ENCODE measurements at places on chromosomes 3 and 15.

GRCh38 chr15:25849157-25849921, 13.8 kb downstream of the ATP10A start:
- DNase-seq, result peak; percentile 47

DNA sequence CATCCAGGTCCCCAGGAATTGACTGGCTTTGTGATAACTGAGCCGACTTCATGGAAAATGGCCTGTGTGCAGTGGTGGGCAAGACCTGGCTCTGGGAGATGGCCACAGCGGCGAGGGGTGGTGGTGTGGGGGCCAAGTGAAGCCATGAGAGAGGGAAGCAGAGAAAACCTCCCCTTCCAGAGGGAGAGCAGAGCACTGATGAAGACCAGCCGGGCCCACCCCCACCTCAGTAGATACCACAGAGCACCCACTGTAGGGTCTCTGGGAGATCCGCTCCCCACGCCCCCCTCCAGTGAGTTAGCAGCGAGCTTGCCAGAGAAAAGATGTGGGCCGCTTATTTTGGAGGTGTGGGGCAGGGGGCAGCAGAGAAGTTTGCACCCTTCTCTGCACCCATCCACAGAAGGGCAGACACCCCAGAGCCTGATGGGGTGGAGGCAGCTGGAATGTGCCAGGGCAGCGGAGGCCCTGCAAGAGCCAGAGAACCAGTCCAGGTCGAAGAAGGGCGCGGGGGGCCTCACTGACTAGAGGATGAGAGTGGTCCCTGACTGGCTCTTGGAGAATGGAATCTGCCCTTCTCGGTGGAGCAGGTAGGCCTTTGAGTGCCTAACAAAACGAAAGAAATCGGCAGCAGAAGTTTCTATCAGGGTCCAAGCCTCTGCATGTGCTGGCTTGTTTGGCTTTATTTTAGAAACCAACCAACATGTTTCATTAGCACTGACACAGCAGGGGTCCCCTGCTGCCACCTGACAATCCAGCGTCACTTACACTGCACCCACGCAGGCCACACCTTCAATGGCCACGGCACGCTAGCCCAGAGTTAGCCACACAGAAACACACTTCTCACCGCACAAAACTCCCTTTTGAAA, 28.3 kb downstream of the MELTF start:
- DNase-seq, result no peak

GRCh38 chr3:138245026-138245425, 57.9 kb downstream of the ARMC8 start:
- DNase-seq, result no peak

GRCh38 chr3:99094606-99095005, 193.1 kb upstream of the DCBLD2 start:
- no peak for DNase-seq

GRCh38 chr15:70812827-70813364, 41.1 kb downstream of the LARP6 start:
- DNase-seq, result no peak

DNA sequence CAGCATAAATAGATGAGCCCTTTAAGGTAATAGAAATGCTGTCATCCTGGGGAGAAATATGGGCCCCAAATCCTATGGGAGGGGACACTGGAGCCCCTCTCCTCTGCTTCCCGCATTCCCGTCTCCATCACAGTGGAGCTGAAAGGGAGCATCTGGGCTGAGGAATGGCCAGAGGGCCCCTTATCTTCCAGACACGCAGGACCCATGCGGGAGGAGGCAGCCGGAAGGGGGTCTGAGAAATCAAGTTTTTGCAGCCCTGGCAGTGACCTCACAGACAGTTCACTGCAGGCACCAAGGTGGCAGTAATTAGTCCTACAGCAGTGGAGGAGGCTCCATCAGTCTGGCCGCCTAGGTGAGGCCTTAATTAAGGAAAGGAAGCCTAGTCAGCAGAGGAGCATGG, 80.2 kb downstream of the RAB11A start:
- no peak for DNase-seq

DNA sequence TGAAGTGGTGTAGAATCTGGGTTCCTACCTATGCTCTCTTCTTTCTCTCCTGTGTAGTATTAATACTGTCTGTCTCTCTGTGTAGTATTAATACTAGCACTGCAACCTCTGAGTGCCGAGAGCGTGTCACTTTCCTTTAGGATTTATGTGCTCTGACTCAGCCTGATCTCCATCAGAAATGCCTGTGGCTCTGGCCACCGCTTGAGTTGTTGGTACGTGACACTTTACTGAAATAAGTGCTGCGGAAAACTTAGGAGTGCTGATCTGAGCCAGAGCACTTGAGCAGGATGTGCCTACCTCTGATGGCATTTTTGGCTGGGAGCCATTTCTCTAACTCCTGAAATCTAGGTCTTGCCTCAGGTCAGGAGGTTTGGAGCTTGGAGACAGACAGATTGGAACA, 807.4 kb downstream of the SQOR start:
- DNase-seq, result no peak

- no peak for DNase-seq
Measured at GRCh38 chr3:43539321-43539720, 82.5 kb downstream of the ANO10 start.

- no peak for DNase-seq
Measured at GRCh38 chr15:60620708-60621107, 141.8 kb upstream of the ICE2 start.

DNA sequence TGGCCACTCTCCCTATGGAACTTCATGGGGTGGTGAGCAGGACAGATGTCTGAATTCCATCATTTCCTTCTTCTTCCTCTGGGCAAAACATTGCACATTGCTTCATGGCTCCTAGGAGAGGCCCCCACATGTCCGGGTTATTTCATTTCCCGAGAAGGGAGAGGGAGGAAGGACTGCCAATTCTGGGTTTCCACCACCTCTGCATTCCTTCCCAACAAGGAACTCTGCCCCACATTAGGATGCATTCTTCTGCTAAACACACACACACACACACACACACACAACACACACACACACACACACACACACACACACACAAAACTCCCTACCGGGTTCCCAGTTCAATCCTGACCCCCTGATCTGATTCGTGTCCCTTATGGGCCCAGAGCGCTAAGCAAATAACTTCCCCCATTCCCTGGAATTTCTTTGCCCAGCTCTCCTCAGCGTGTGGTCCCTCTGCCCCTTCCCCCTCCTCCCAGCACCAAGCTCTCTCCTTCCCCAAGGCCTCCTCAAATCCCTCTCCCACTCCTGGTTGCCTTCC, 1.9 kb downstream of the RHO start:
- DNase-seq, result no peak

- DNase-seq, result peak; percentile 48
Measured at GRCh38 chr3:196207159-196207832, 3.9 kb downstream of the ZDHHC19 start.

DNA sequence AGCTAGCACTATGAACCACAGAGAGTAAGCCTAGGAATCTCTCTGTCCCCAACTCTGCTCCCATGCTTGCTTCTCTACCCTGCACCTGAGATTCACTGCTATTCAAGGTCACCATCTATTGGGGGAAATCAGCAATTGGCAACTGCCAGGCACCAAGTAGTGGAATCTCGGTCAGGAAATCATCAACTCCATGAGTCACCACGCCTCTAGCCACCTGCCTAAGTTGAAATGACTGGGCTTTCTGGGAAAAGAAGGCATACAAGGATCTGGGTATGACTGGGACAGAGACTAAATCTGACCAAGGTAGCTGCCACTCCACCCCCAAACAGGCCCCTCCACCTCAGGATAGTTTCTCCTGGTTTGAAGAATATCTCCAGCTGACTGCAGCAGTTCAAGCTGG, 464.1 kb upstream of the CBLB start:
- no peak for DNase-seq

DNA sequence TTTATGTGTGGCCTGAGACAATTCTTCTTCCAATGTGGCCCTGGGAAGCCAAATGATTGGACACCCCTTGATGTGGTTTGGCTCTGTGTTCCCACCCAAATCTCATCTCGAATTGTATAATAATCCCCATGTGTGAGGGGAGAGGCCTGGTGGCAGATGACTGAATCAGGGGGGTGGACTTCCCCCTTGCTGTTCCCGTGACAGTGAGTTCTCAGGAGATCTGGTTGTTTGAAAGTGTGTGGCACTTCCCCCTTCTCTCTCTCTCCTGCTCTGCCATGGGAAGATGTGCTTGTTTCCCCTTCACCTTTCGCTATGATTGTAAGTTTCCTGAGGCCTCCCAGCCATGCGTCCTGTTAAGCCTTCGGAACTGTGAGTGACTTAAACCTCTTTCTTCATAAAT, 60.1 kb upstream of the PARL start:
- DNase-seq, result no peak

GRCh38 chr15:69424001-69424400, 9.9 kb downstream of the KIF23 start:
- no peak for DNase-seq

DNA sequence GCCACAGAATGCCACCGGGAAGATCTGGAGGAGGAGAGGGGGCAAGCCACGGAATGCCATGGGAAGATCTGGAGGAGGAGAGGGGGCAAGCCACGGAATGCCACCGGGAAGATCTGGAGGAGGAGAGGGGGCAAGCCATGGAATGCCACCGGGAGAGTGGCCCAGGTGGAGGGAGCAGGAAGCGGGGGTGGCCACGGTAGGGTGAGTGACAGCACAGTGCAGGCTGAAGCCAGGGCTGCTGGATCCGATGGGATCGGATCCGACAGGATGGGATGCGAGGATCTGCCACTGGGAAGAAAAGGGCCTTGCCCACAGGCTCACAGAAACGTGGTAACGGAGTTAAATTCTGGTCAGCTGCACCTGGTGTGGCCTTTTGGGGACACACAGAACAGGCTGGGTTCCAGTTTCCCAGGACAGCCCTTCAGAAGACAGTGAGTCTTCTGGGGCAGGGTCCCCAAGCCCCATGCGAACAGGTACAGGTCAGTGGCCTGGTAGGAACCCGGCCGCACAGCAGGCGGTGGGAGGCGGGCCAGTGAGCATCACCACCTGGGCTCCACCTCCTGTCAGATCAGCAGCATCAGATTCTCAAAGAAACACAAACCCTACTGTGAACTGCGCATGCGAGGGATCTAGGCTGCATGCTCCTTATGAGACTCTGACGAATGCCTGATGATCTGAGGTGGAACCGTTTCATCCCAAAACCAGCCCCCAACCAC, 58.8 kb downstream of the XXYLT1 start:
- DNase-seq, result no peak

DNA sequence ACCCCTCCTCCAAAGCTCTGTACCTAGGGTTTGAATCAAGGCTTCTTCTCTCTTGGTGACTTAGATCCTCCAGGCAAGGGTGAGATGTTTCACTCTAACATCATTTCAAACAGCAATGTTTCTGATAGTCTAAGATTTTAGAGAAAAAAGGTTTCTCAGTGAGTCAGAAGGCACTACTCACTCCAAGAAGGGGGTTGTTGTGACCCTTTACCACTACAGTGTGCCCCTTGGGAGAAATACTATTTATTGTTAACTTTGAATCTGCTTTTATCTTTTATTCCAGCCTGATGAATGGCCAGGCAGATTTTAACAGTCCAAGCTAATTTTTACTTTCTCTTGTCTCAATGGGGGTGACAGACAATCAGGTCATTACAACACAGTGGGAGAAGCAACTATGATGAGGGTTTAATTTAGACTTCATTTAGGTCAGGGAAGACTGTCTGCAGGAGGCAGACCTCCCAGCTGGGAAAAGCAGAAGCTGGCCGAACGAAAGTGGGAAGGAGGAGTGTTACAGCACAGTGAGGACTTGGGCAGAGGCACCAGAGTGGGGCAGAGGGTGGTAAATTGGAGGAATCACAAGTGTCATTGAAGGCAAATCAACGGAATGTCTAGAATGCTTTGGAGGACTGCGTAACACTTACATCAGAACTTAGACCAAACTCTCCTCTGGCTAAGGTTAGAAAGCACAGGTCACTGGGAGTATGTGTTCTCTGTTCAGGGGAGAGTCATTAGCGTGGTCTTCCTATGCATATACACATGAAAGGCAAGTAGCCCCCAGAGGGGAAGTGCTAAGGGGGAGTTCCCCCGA, 21.2 kb downstream of the ZNF860 start:
- DNase-seq, result no peak

GRCh38 chr15:32831485-32831884, 113.7 kb downstream of the GREM1 start:
- no peak for DNase-seq

GRCh38 chr15:26630857-26631256, 142.0 kb downstream of the GABRB3 start:
- DNase-seq, result no peak

- no peak for DNase-seq
Measured at GRCh38 chr3:126684218-126684751, 19.8 kb upstream of the CHCHD6 start.

GRCh38 chr15:56919609-56920366, 1.3 kb downstream of the TCF12 start:
- no peak for DNase-seq

- DNase-seq, result no peak
Measured at GRCh38 chr3:88616413-88616812, 466.7 kb downstream of the C3orf38 start.

- DNase-seq, result no peak
Measured at GRCh38 chr3:15750143-15750542, 47.6 kb downstream of the ANKRD28 start.

DNA sequence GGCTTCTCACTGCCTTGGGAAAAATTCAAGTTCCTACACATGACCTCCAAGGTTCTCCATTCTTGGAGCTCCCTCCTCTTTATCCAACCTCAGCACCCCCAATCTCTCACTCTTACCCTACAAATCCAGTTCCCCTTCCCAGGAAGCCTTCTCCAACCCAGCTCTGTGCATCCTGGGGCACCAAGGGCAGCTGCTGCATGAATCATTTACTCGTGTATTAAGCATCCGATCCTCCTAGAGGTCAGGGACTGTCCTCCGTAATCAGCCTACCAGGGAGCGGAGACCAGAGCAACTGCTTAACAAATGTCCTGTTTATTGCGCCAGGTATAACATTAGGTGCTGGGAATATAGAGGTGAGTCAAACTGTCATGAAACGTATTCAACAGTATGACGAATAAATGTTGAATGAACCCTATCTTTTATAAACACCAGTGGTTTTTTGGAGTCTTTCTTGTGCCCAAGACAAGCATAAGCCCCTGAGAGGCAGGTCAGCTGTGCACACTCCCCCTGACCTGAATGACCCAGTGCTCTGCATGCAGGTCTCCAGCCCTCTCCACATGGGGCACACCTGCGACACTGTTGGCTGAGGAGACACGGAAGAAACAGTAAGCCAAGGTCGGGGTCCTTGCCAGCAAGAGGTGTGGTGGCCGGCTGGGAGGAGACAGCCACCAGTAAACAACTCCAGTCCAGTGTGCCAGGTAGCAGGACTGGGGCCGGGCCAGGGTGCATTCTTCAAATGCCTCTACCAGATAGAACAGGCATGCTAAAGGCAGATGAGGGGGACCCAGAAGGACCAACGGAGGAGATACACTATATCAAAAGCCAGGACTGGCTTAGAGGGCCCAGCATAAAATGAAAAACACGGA, 27.6 kb downstream of the ANP32A start:
- DNase-seq, result no peak

DNA sequence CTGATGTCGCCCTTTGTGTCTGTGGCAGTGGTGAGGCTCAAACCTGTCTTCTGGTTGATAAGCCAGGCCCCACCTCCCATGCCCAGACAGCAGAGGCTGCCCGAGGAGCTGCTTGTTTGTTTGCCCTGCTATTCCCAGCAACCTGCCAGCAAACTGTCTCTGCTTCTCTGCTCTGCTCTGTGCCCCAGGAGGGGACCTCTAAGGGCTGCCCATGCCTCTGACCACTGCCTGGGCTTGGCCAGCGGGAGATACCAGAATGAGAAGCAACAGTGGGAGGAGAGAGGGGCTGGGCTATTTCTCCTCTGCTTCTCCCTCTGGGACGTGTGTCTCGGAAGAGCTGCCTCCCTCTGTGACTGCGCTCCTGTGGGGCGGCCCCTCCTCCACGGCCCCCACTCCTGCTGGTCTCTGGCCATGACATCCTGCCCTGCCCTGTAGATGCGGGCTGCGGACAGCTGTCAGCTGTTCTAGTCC, 213.1 kb downstream of the RPLP1 start:
- DNase-seq, result no peak

- DNase-seq, result no peak
Measured at GRCh38 chr15:41877631-41878354, 16.1 kb downstream of the SPTBN5 start.

Data from activated T-cell treated with anti-CD3 and anti-CD28 coated beads, Interleukin-2, amount 50 U/mL, for 1 hour (primary cell).